ENCODE measurements at places on chromosomes 2 and 18. TPM values are rescaled to one million over a fixed set of nuclear protein-coding genes. Genes with fewer than 3 reads are reported as not detected.

GRCh38 chr2:112757265-112757664 is 7.1 kb downstream of the CKAP2L start:
- H3K4me1 ChIP-seq: peaks cover 3% of the 10 kb centered on the region
- DNase-seq: no peak
- no peak overlapping the region for H3K27ac ChIP-seq
- H3K4me3 ChIP-seq: no peak overlapping the region
- no peaks in the 10 kb centered on the region for H3K27me3 ChIP-seq
- H3K36me3 ChIP-seq: peaks cover 60% of the 10 kb centered on the region

DNA sequence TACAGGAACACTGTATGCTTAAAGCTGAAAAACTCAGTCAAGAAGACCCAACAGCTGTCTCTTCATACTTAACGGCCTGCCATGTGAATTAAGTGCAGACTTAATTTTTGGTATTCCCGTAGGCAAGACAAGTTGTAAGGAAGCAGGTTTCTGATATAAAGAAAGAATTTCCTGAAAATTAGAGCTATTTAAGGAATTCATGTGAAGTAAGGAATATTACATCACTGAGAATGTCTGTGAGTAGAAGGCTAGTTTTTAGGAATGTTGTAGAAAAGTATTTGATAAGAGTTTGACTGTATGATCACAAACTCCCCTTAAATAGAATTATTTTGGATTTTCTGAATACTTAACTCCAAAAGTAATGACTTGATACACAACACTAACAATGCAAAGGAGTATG is 51.0 kb downstream of the WDR33 start:
- H3K4me1 ChIP-seq: no peaks in the 10 kb centered on the region
- H3K27ac ChIP-seq: no peak overlapping the region
- peaks cover 66% of the 10 kb centered on the region for H3K36me3 ChIP-seq
- no peak for DNase-seq

DNA sequence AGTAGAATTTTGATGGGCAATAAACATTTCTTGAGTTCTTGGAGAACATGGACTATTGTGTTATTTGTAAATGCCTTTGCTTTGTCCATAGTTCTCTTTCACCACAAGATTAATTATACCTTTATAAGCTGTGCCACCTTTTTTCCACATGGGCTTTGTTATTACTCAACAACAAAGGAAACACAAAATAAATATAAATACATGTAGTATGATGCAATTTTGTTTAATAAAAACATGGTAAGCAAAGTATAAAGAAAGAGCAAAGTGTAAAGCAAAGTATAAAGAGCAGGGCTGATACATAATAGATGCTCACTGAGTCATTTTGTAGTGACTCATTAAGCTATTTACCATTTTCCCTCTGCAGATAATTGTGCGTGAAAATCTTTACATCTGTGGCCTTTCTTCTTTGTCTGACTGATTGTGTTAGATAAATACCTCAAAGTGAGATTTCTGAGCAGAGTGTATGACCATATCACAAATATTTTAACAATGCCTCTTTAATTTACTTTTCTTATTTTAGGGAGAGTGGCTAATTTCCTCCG is 80.9 kb downstream of the CERS6 start:
- no peaks in the 10 kb centered on the region for H3K36me3 ChIP-seq
- H3K4me3 ChIP-seq: no peak overlapping the region
- no peaks in the 10 kb centered on the region for H3K4me1 ChIP-seq
- no peaks in the 10 kb centered on the region for H3K27me3 ChIP-seq
- no peak overlapping the region for H3K27ac ChIP-seq
- no peak for DNase-seq

DNA sequence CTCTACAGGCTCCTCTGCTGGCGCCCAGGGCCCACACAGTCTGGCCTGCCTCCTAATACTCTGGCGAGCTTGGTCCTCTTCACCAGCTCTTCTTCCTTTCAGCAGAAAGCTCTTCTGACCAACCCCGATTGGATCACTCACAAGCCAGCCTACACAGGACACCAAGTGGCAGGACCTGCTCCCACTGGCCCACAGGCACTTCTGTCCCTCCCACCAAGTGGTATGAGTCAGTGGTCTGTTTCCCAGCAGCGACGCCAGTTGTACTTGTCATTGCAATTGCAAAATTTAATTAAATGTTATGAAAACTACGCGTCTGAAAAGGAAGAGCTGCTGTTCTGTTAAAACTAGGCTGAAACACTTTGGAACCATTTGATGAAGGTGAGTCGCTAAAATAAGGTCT is 46.7 kb downstream of the NDUFA10 start:
- no peaks in the 10 kb centered on the region for H3K4me1 ChIP-seq
- no peak overlapping the region for H3K4me3 ChIP-seq
- peaks cover 32% of the 10 kb centered on the region for H3K36me3 ChIP-seq
- H3K27me3 ChIP-seq: no peaks in the 10 kb centered on the region
- no peak overlapping the region for H3K27ac ChIP-seq

GRCh38 chr2:112483042-112483473 is 1.1 kb downstream of the TTL start:
- H3K36me3 ChIP-seq: peaks cover 27% of the 10 kb centered on the region
- H3K27ac ChIP-seq: peak overlapping the region; percentile 60
- peaks cover 19% of the 10 kb centered on the region for H3K4me1 ChIP-seq
- no peaks in the 10 kb centered on the region for H3K27me3 ChIP-seq
- peak; percentile 76 for DNase-seq
- peak overlapping the region; percentile 99 for H3K4me3 ChIP-seq

- H3K36me3 ChIP-seq: no peaks in the 10 kb centered on the region
- no peak overlapping the region for H3K27ac ChIP-seq
- H3K27me3 ChIP-seq: no peaks in the 10 kb centered on the region
- no peak overlapping the region for H3K4me3 ChIP-seq
Measured at GRCh38 chr18:46046126-46046525, 25.9 kb downstream of the PSTPIP2 start.

Gene ATP6V1C2
- not detected for total RNA-seq

Gene ACTR2
- total RNA-seq: 155 TPM

Gene REG3A
- not detected for total RNA-seq

Gene IL1RL1
- not detected for total RNA-seq
